IPS DF 6.9 (cell line): ENCODE measurements at places on chromosomes 5 and 9.

DNA sequence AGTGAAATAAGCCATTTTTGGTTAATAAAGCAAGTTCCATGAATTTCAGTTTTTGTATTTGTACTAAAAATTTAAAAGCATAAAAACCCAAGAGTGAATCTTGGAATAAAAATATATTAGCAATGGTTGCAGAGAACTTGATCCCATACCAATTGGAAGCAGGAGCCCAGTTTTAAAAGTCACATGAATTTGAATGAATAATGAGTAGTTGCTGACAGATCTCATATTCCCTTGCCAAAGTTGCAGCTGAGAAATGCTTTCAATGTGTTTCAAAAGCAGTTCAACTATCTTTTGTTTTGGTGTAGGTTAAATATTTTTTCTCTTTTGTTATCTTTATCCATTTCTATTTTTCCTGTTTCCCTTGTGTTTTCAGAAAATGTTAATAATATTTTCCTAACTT is 818.6 kb downstream of the CDH18 start:
- no peak for DNase-seq

DNA sequence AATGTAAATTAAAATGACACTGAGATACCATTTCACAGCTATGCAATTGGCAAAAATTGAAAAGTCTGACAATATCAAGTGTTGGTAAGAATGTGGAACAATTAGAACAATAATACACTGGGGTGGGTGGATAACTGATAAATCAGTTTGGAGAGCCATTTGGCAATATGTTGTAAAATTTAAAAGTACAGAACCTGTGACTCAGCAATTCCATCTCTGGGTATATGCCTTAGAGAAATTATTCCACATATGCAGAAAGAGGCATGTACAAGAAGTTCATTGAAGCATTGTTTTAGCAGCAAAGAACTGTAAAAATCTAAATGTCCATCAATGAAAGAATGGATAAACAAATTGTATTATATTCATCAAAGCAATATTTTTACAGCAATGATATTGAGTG is 89.3 kb upstream of the NR3C1 start:
- DNase-seq: no peak

DNA sequence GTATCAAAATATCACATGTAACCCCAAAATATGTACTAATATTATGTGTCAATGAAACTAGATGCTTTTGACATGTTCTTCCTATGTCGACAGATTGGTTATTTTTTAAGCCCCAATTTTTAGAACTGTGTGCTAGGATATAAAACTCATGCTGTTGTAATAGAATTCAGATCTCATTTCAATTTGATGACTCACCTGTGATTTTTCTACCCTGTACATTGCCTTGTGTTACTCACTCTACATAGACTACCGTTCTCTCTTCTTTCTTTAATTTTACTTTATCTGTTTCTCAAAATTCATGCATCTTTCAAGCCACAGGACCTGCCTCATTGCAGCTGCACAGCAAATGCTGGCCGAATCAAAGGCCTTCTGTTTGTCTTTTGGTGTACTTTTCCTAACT is 284.5 kb downstream of the MAT2B start:
- DNase-seq: no peak

DNA sequence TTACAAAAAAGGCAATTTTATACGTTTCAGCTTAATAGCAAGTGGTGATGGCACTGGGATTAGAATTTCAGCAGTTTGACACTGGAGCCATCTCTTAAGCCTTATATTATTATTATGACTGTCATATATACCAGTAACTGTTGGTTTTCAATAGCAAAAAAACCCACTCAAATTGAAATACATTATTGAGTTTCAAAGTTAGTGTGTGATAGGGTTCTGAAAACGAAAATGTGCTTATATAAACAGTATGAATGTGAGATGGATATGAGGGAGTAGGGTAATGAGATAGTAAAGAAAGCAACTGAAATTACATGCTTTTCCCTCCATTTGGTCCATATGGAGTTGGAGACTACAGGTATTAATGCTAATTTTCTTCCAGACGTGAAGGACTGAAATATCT is 68.6 kb upstream of the ACTBL2 start:
- no peak for DNase-seq

- no peak for DNase-seq
These were observed 173.9 kb upstream of the TNC start for GRCh38 chr9:115291841-115292240.

DNA sequence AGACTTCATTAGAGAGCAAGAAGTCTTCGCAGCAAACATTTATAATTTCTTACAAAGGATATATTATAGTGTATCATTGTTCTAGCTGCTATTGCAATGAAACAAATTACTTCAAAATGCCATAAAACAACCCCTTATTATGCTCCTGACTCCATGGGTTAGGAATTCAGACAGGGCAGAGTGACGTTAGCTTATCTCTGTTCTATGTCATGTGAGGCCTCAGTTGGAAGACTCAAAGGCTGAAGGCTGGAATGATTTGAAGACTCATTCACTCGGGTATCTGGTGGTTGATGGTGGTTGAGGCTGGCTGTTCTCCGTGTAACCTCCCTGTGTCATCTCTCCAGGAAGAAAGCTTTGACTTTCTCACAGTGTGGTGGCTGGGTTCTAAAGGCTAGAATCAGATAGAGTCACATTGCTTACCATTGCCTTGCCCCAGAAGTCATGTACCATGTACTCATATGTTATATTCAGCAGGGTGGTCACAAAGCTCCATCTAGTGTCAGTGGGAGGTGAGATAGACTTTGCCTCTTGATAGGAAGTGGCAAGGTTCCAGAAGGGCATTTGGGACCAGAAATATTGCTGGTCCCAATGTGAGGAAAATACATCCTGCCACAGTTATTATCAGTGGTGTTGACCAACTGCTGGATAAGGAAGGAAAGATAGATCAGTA is 226.9 kb downstream of the TMEM38B start:
- DNase-seq: no peak

GRCh38 chr9:70257502-70257901 is 1.3 kb upstream of the SMC5 start:
- no peak for DNase-seq

DNA sequence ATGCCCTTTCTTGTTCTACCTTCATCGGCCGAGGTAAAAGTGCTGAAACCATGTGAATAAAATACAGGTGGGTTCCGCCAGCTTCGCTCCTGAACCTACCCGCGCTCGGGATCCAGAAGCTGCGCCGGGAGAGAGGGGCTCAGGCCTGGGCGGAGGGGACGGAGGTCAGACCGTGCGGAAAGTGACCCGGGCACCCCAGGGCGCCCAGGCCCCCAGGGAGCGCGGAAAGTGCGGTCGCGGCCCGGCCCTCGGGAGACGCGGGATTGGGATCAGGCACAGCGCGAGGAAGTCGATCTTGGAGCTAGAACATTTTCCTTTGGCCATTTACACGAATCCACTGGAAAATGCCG is 329 bp downstream of the SYK start:
- DNase-seq: no peak

GRCh38 chr9:125878164-125878631 is 131.0 kb downstream of the PBX3 start:
- DNase-seq: no peak

DNA sequence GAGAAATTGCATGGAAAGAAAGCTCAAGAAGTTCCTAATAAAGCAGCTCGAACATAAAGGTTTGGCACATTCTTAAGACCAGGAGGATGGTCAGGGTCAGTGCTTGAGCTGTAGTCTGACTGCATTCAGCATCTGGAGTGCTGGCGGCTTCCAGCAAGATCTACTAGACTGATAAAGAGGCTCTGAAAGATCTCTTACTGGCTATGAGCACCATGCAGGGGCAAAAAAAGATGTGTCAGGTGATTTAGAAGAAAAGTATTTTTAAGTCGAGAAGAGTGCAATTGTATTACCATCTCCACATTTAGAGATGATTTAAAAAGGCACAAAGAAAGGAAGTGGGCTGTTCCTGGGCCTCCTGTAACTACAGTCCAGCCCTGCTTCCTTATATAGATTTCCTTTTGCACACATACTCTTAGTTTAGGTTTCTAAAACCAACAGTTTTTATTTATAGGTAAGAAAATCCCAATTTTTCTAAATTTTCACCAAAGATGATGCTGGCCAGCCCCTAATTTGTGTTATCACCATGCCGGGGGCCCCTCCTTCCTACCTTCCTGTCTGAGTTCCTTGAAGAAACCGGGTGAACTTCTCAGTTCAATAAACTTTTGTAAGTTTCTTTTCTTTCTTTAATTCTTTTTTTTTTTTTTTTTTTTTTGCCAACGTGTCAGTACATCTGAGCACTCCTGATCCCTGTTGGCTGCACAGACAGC is 65.9 kb upstream of the PLPP1 start:
- DNase-seq: no peak
